AG09309 (cell line): ENCODE measurements at places on chromosomes 6 and 20.

- DNase-seq = no peak
These were observed 20.6 kb upstream of the ARHGAP18 start for GRCh38 chr6:129730477-129731165.

- no peak for DNase-seq
These were observed 28.4 kb downstream of the UQCC2 start for GRCh38 chr6:33683051-33683571.

- no peak for DNase-seq
These were observed 2.3 kb upstream of the HLA-DMA start for GRCh38 chr6:32954986-32955802.

GRCh38 chr6:2116496-2116895 is 128.9 kb downstream of the GMDS start:
- no peak for DNase-seq

DNA sequence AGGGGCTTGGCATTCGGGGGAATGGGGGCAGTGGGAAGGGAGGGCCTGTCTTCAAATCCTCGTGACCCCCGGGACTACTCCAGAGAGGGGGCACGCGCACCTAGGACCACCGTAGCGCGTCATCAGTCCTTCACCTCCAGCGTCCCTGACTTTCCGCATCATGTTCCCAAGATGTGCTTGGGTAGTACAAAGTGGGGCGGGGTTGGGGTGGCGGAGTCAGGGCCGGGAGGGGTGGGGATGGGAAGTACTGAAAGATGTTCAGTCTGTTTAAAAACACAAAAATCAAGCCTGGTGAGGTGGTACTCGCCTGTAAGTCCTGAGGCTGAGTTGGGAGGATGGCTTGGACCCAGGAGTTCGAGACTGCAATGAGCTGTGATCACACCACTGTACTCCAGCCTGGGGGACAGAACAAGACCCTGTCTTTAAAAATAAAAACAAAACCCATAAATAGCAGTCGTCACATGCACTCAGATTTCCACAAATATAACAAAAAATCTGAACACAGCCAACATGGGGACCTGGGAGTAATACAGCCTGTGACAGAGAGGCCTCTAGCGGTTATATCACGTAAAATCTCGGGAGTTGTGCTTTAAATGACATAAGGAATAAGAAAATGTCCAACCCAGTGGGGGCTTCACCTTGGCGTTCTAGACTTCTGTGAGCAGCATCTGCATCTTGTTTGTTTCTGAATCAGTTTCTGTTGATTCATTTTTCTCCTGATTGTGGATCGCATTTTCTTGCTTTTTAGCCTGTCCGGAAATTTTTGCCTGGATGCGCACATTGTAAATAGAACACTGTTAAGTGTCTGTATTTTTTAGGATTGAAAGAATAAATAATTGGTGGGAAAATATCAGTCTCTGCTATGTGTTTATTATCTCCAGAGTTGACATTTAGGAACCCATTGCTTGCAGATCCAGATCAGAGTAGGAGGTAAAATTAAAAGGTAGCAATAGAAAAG is 698 bp upstream of the LRP11 start:
- no peak for DNase-seq
